Stimulated activated CD8-positive, alpha-beta memory T cell treated with anti-CD3 and anti-CD28 coated beads, Interleukin-15, amount 100 ng/mL, for 1 hour (primary cell): ENCODE measurements at places on chromosomes 2 and 18.

- no peak for DNase-seq
These were observed 83.0 kb upstream of the MBOAT2 start for GRCh38 chr2:9086465-9086864.

DNA sequence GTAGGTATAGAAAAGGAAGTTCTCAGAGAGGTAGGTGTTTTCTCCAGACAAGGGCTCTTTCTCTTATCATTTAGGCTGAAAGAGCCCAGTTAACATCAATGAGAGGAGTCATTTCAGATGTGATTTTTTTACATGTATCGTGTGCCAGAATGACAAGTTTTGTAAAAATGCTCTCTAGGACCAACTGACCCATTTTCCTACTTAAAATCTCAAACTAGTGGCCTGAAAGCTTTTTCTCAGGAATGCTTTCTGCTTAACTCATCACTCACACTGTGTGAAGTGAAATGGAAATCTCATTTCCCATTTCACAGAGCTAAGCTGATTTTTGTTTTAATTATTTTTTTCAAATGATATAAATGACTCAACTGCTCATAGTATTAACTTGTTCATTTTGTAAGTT, 128.7 kb upstream of the CYP26B1 start:
- no peak for DNase-seq

GRCh38 chr18:53909668-53910067, 314.8 kb downstream of the MBD2 start:
- DNase-seq: no peak

DNA sequence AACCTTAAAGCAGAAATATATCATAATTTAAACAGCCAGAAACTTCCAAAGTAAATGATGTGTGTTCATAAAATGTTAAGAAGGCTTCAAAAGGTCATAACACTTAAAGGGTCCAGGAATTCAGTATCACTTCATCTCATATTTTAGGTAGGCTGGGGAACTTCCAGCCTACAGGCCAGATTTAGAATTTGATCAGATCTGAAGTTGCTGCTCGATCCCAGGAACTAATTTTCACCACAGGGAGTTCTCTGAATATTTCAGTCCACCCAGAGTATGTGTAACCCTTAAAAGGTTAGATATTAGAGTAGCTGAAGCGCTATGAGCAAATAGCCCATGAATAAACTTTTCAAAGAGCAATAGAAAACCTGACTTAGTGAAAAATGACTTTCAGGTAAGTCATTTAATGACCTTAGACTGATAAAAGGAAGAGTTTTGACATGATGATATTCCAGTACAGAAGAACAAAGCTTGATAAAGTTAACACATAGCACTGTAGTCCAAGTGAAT, 1.7 kb downstream of the WIPF1 start:
- DNase-seq: no peak

- DNase-seq: no peak
These were observed 28.1 kb upstream of the TMEM247 start for GRCh38 chr2:46451131-46451711.

GRCh38 chr2:9370746-9371145, 52.6 kb downstream of the ITGB1BP1 start:
- DNase-seq: no peak

- no peak for DNase-seq
These were observed 31.9 kb upstream of the EML6 start for GRCh38 chr2:54691445-54692135.

DNA sequence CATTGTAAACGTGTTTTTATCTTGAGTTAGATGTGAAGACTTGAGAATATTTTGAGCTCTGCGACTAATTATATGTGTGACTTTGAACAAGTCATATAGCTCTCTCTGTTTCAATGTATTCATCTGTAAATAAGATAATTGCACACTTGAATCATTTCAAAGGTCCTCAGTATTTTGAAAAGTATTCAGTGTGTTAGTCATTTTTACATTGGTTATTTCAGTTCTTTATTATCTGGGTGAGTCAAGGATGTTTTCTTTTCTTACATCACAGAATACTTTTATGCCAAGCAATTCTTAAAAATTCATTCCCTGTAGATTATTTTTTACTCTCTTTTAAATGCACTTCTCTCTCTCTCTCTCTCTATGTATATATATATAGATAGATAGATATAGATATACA, 1098.0 kb upstream of the ZEB2 start:
- no peak for DNase-seq

DNA sequence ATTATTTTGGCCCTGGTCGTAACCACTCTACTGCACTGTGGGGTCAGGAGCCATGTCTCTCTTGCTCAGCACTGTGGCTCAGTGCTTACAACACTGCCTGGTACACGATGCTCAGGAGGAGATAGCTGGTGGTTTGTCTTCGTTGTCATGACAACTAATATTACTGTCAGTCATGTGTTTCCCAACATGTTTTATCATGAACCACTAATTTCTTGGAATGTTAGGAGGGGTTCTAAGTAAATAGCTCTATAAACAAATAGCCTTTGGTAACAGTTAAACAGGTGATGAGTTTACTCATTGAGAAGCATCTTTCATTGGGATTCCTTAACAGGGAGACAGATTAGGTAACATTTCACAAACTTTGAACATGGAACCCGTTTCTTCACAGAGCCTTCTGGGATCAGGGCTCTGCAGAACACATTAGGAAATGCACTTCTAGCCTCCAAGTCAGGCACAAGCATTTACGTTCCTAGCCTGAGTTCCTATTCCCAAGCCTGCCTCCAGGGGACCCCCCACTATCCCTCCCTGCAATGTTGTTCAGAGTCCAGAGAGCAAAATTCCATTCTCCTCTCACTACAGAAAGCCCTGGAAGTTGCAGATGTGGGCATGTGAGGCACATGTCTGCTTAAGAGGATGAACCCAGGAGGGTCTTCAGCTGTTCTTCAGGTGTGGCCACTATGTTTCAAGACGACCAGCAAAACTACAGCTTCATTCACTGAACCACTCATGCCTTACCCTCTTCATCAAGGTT, 6.4 kb upstream of the RBM44 start:
- no peak for DNase-seq

DNA sequence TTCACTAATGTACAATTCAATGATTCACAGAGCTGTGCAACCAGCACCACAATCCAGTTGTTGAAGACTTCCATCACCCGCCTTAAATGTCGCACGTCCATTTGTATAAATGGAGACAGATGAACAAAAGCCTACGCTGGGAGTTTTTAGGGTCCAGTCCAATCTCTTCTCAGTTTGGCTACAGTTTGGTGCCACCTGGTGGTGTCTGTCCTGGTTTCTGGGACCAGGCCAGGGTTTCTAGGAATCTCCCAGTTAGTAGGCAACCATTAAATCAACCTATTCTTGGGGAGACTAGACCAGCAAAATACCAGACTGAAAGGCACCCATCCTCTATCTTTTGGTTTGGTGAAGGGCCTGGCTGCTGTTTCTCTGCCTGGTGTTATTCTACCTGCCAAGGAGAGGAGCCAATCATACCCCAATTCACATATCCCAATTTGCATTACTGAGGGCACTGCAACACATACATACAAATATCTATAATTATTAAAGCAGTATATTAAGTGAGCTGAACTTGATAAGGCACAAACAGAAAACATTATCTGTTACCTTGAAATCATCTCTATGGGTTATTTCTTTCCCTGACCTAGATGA, 3.2 kb upstream of the DDX1 start:
- DNase-seq: no peak

- no peak for DNase-seq
These were observed 12.4 kb downstream of the SH2D6 start for GRCh38 chr2:85430752-85431569.

DNA sequence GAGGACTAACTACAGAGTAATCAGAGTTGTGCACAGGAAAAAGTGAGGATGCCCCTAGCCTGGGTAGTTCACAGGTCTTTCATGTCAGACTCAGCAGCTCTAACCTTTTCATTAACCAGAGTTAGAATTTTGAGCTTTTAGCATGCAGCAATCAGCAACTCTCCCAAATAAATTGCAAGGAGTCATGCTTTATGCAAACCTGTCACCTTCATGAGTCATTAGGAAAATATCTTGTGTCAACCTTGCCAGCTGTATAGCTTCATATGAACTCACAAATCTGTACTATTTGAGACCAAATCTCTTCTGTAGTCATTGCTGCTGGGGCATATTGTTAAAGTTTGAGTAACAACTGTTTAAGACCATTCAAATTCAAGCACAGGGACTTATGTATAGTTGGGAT, 382.3 kb upstream of the NT5C1B start:
- no peak for DNase-seq

- DNase-seq: no peak
These were observed 23.1 kb downstream of the PASK start for GRCh38 chr2:241126201-241126611.

DNA sequence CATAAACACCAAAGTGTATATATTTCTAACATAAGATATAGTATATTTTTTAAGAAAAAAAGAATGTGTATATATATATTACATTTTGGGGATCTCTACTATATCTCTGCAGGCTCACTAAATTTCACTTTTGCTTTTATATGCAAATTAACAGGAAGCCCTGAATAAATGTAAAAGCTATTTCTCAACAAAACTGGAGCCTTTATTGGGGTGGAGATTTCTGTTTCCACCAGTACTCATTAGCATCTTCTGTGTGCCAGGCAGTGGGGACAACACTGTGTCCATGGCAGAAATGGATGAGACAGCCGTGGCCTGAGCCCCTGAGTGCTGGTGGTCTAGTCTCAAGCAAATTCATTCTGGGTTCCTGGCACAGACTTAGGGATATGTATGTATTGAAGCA, 41.3 kb downstream of the C18orf63 start:
- no peak for DNase-seq

DNA sequence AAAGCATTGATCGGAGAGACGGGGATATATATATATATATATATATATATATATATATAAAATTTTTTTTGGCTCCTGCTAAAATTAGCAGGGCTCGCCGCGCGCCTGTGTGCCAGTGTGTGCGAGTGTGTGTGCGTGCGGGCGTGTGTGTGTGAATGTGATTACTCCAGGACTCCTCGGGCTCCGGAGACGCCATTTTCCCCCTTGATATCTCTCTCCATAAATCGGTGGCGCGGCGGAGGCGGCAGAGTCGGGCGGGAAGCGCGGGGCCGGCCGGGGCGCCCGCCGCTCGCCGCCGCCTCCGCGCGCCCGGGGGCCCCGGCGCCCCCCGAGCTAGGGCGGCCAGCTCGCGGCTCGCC, 795 bp upstream of the SETBP1 start:
- DNase-seq: no peak

DNA sequence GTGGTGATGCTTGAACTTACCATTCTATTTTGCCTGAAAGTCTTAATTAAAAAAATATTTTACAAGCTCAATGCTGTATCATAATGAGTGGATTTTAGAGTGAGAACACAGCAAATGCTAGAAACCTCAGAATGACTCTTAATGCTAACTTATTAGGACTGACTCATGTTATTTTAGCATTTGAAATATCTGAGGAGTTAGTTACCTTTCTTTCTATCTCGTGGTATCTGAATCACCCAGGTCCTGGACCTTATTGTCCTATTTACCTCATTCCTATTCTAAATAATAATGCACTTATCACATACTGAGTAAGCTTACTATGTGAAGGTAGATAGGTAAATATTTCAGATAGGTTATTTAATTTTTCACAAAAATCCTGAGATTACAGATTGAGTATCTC, 70.7 kb downstream of the SOS1 start:
- DNase-seq: no peak

DNA sequence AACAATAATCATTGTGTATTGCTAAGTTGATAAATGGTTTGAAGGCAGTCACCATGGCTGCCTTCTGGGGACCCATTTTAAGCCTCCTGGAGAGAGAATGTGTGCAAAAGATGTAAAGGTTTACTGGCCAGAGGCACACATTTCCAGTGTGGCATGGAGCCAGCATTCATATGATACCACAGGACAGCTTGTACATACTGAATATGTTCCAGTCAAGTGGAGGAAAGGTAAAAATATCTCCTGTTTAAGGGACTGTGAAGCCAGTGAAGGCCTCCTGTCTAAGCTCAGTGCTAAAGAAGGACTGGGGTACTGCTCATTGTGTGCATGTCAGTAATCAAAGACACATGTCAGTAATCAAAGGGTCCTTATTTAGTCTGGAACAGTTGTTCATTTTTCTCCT, 119.2 kb downstream of the BABAM2 start:
- no peak for DNase-seq

- no peak for DNase-seq
These were observed 317.1 kb upstream of the LRRTM1 start for GRCh38 chr2:80621656-80622055.

DNA sequence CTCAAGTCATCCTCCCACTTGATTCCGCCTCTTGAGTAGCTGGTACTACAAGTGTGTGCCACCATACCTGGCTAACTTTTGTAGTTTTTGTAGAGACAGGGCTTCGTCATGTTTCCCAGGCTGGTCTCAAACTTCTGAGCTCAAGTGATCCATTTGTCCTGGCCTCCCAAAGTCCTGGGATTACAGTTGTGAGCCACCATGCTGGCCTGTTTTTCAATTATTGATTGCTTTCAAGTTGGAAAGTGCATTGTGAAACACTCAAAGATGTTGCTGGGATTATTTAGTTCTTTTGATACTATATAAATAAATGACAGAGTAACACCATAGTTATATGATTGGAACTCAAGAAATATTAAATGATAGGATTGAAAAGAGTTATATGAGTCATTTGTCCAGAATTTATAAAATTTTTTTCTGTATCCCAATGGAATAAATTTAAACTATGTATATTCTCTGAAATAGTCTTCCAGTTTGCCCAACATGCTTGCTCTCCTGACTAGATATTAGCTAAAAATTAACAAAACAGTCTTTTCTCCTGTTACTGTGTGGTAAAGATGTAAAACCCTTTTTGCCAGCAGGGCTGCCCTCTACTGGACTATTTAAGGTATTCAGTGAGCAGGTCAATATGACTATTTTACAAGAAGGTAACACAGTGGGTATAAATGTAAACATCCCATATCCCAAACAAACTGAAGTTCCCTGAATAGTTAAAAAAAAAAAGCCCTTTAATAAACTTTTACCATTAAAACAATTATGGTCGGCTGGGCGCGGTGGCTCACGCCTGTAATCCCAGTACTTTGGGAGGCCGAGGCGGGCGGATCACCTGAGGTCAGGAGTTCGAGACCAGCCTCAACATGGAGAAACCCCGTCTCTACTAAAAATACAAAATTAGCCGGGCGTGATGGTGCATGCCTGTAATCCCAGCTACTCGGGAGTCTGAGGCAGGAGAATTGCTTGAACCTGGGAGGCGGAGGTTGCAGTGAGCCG, 42.7 kb downstream of the ACSL3 start:
- no peak for DNase-seq

DNA sequence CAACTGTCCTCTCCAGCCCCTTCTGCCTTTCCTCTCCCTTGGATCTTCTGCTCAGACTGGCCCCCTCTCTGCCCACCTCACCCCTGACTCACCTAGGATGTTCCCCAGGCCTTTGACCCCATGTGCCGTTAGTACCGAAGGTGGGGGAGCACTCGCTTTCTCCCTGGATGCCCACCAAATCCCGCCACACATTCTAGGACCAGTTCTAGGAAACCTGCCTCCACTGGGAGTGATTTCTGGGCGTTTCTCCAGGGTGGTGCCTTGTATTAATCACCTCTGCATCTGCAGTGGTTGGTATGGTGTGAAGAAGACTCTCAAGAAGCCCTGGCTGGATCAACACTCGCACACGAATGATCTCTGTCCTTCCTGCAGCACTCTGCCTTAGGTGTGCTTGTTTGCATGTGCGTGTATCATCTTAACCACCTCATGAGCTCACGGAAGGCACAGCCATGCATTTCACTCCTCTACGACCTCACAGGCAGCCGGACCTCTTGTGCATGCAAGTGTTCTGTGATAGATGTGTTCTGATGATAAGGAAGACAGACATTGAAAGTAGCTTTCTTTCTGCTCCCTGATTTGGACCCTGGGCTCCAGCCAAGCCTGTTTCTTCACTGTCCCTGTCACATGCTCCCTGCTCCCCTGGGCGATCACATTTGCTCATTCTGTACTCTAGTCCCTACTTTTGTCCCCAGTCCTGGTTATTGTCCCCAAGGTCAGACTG, 69.4 kb downstream of the LIPG start:
- DNase-seq: no peak
